Kidney tubule cell (primary cell): ENCODE measurements at places on chromosomes 6 and 20.
A peak's percentile ranks its signal among the peaks of the same experiment; 100 is the strongest.

DNA sequence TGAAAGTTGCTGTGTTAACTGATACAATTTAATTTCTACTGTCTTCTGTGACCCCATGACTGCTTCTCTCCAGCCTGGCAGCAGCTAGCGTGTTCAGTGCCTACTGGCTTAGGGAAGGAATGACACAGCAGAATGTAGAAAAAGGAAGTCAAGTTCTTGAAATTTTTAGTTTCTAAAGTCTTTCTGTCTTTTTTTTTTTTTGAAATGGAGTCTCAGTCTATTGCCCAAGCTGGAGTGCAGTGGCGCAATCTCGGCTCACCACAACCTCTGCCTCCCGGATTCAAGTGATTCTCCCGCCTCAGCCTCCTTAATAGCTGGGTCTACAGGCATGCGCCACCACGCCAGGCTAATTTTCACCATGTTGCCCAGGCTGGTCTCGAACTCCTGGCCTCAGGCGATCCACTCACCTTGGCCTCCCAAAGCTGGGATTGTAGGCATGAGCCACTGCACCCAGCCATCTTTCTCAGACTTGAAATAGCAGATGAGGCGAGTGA is 39.3 kb downstream of the PCNA start:
- no peak for DNase-seq

- DNase-seq: peak; percentile 92
Observed at GRCh38 chr6:157535340-157536222, 154.6 kb downstream of the ZDHHC14 start.

GRCh38 chr6:2721219-2721618 is 29.5 kb downstream of the MYLK4 start:
- DNase-seq: no peak

GRCh38 chr6:53048431-53049195 is 16.6 kb upstream of the FBXO9 start:
- DNase-seq: peak; percentile 66

GRCh38 chr6:113147544-113147943 is 709.6 kb upstream of the MARCKS start:
- no peak for DNase-seq

DNA sequence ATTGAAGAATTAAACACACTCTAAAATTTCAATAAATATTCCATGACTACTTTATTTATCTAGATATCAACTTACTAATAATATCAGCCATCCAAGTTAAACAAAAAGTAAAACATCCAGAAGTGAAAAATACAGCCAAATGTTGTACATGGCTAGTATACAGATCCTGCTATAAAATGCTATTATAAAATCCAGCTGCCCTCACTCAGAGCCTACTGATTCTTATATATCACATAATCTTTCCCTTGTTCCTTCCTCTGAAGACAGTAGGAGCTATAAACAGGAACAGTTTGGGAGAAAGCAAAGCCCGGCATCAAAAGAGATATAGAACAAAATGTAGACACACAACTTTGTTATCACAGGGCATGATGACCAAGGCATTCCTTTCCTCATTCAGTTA is 212.9 kb downstream of the PLCB4 start:
- DNase-seq: no peak
